ENCODE measurements at places on chromosomes 7 and 10.

DNA sequence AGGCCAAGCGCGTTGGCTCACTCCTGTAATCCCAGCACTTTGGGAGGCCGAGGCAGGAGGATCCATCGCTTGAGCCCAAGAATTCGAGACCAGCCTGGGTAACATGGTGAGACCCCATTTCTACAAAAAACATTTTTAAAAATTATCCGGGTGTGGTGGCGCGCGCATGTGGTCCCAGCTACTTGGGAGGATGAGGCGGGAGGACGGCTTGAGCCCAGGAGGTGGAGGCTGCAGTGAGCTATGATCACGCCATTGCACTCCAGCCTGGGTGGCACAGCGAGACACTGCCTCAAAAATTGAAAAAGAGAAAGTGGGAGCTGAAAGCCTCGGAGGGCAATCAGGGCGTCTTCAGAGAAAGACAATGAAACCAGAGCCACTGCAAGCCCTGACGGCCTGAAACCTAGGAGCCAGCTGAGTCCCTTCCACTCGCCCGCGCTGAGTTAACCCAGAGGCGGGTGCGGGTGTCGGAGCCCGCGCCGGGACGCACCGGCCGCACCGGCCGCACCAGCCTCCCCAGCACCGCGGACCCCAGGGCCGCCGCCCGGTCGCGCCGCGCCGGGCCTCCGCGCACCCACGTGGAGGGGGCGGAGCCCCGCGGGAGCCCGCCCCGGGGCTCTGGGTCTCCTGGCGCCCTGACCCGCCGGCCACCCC lies 22.4 kb downstream of the ZFAND2A start:
- DNase-seq, result no peak

- no peak for DNase-seq
Measured at GRCh38 chr10:20995123-20995987, 98.2 kb upstream of the NEBL start.

DNA sequence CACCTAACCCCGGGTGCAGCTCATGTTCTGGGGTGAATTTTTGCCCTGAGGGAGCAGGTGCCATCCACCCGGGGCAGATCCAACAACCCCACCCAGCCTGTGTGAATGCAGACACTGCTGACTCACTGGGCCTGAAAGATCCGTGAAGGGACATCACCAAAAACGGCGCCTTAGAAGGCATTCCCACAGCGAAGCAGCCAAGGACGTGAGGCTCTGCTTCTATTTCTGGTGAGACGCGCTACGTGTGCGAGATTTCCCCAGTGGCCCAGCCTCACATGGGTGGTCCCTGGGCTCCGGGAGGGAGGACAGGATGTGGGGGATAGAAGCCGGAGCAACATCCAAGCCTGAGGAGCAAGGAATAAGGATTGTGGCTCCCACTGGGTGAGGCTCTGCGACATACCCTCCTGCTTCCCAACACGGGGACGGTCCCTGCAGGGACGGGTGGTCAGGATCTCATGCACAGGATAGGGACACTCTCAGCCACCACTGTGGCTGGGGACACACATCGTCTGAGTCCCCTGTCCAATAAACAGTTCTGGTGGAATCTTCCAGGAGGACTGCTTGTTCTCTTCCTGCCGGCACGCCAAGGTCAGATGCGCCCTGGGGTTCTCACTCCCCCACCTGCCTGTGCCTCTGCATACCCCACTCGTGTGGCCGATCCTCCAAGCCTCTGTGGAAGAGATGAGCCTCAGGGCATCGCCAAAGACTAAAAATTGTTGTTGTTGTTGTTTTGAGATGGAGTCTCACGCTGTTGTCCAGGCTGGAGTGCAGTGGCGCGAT lies 70.2 kb downstream of the ZRANB1 start:
- DNase-seq, result no peak

GRCh38 chr7:2141651-2142050 lies 91.1 kb downstream of the MAD1L1 start:
- no peak for DNase-seq

DNA sequence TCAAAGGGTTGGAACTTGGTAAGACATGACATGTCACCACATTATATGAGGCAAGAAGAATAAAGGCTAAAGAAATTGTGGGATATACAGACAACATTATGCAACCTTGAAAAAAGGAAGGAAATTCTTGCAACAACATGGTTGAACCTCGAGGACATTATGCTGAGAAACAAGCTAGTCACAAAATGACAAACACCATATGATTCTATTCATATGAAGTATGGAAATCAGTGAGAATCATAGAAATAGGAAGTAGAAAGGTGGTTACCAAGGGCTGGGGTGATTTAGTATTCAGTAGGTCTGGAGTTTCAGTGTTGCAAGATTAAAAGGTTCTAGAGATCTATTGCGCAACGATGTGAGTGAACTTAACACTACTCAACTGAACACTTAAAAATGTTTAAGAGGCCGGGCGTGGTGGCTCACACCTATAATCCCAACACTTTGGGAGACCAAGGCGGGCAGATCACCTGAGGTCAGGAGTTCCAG lies 126.9 kb upstream of the TBX20 start:
- no peak for DNase-seq

DNA sequence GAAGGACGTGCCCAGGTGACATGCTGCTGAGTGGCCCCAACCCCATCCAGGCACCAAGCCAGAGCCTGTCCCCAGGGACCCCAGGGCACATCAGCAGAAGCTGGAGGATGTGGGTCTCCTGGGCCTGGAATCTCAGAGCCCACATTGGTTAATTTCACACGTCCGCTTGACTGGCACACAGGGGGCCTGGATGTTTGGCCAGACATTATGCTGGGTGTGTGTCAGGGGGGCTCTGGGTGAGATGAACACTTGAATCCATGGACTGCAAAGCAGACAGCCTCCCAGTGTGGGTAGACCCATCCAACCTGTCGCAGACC lies 79.1 kb upstream of the RET start:
- DNase-seq, result no peak

DNA sequence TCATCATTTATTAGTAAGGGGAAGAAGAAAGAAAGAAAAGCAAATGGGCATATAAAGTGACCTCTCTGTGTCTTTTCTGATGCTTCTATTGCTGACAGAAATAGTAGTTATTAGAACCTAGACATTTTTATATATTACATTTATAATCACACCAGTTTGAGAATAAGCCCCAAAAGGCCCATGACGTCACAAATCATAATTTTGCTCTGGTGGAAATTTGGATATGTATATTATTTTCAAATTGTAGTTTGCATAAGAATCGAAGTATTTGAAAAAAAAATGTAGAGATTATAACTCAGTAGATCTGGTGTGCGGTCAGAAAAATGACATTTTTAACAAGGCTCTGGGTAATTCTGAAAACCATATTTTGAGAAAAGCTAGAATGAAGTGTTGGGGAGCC lies 101.2 kb upstream of the STEAP1 start:
- DNase-seq, result no peak

GRCh38 chr7:98133181-98133580 lies 26.5 kb downstream of the LMTK2 start:
- DNase-seq, result no peak

DNA sequence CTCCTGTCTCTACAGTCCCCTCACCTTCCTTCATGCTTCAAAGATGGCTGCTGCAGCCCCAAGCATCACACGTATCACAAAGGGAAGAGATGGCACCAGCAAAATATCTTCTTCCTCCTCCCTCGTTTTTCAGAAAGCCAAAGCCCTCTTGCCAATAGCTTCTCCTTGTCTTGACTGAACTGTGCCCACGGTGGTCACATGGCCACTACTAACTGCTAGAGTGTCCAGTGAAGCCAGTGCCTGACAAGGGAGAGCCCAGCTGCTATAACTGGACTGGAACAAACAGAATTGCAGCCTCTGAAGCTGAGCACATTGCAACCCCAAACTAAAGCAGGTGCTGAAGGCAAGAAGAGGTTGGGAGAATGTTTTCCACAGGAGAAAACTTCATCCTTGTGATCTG lies 120.8 kb upstream of the RET start:
- DNase-seq, result no peak

- DNase-seq, result no peak
Measured at GRCh38 chr10:13787015-13787421, 200.3 kb downstream of the PRPF18 start.

DNA sequence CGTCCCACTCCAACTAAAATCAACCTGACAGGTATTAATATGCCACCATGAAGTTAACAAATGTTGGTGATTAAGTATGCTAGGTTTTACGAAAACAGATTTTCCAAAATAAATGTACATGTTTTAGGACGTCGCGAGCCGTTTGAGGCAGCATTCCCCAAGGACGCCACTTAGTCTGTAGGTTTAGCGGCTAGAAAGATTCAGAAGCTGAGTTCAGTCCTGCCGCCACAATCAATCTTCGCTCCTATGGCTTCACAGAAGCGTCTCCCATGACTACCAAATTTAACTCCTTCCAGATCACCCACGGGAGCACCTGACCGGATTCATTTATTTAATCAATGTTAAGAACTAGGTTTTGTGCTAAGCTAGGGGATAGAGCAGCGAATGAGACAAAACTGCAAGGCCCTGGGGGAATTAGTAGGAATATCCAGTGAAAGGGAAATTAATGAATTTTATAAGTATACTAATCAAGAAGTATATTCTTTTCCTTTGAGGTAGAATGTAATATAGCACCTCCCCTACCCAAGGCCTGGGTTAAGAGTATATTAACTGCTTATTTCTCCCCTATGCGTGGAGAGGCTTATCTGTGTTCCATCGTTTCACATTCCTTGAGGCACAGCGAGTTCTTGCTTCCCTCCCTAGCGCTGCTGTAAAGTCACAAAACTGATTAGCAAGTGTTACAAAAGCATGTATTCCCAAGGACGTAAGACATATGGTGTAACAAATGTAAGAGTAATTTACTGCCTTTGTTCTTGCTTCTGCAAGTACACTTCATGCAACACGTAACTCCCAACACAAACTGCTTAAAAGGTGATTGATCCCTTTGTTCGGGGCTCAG lies 994 bp upstream of the CYP51A1 start:
- DNase-seq, result peak; percentile 26

DNA sequence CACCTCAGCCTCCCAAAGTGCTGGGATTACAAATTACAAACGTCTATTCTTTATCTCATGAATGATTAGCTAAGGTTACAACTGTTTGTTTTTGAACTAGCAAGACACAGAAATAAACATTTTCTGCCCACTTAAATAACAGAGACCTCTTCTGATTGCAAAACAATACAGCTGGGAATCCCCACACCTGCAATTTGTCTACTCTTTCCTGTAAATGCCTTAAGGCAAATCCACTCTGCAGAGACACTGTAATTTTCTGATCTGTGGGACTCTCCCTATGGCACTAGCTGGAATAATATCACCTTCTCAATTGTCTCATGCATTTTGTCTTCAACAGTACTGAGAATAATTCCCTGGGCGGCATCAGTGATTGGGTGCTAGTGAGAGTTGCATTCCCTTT lies 149.3 kb upstream of the FAM3C start:
- no peak for DNase-seq
